Right ventricle myocardium superior (tissue), 1 donor: ENCODE measurements at places on chromosomes 12 and 14. TPM values are rescaled to one million over a fixed set of nuclear protein-coding genes. Genes with fewer than 3 reads are reported as not detected.

GRCh38 chr14:104429291-104429861, 150.2 kb upstream of the C14orf180 start:
- peak; percentile 34 for DNase-seq

DNA sequence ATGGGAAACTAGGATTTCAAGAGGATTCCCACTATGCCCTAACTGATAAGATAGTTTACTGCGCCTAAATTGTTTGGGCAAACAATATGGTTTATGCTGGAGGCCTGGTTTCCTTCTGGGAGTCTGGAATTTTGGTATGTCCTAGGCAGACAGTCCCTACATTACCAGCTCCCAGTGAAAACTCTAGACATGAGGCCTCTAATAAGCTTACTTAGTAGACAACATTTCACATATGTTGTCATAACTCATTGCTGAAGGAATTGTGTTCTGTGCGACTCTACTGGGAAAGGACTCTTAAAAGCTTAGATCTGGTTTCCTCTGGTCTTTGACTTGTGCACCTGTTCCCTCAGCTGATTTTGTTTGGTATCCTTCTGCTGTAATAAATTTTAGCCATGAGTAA, 18.0 kb upstream of the PRPF39 start:
- DNase-seq: no peak

GRCh38 chr14:35365130-35366055, 39.2 kb downstream of the NFKBIA start:
- DNase-seq: peak; percentile 65

- DNase-seq: peak; percentile 58
These were observed 27.5 kb downstream of the HVCN1 start for GRCh38 chr12:110661337-110661972.

DNA sequence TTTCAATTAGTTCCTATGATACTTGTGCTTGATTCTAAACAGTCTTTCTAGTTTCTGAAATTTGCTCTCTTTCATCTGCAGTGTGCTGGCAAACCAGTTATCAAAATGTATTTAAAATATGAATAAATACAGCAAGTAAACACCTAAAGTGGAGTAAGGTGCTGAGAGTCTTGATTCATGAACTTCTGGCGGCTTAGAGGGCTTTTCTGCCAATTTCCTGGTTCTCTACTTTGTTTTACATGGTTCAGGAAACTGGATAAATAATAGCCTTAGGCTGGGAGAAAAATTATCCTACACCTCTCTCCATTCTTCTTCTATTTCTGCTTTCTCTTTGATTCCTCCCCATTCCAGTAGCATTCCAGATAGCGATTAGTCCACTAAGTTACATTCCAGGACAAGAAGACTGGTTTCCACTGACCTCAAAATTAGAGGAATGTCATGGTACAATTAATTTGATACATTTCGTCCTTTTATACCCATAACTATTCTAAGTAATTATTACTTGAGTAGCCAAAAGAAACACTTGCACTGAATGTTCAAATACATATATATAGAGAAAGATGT, 14.9 kb downstream of the ATP2B1 start:
- no peak for DNase-seq

DNA sequence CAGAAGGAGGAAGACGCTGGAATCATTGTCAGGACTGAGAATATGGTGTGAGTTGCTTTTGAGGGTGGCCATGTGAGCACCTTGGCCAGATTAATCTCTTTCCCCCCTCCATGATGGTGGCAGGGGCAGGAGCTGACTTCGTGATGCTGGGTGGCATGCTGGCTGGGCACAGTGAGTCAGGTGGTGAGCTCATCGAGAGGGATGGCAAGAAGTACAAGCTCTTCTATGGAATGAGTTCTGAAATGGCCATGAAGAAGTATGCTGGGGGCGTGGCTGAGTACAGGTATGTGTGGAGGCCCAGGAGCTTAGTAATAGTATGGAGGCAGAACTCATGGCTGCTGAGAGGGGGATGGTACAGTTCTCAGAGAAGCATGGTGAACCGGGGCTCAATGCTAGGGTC, 4.3 kb downstream of the TINF2 start:
- no peak for DNase-seq

DNA sequence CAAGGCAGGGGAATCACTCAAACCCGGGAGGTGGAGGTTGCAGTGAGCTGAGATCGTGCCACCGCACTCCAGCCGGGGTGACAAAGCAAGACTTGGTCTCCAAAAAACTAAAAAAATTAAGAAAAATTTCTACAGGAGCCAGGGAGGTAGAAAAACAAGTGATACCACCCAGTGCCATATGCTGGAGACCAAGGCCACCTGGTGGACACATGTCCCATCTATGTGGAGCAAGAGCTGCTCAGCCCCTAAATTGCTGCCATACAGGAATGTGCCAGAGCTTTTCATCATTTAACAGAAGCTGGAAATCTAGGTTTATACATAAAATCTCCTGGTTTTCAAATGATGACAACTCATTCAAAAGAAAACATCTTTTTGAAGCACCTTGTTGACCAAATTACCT, 61.4 kb upstream of the ELK3 start:
- DNase-seq: no peak

DNA sequence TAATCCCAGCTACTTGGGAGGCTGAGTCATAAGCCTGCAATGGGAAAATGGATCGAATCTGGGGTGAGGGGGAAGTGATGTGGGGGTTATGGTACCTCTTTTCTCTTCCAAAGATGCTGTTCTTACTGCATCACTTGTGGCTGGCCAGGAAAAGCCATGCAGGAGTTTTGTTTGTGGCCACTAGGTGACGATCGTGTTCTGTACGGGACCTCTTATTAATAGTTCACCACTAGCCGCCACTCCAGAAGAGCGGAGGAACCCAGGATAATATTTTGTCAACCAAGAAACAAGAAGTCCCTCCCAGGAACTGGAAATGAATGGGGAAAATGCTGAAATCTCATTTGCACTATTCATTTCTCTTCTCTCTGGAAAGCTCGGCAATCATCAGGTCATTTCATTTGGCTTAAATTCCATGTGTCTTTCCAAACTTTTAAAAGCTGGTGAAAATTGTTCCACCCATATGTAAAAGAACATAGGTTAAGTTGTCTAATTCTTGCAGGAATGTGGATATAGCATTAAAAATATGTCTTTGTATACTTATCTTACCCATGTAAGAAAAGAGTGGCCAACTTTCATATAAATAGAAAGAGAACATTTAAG, 8.9 kb downstream of the GPR65 start:
- DNase-seq: peak; percentile 65

DNA sequence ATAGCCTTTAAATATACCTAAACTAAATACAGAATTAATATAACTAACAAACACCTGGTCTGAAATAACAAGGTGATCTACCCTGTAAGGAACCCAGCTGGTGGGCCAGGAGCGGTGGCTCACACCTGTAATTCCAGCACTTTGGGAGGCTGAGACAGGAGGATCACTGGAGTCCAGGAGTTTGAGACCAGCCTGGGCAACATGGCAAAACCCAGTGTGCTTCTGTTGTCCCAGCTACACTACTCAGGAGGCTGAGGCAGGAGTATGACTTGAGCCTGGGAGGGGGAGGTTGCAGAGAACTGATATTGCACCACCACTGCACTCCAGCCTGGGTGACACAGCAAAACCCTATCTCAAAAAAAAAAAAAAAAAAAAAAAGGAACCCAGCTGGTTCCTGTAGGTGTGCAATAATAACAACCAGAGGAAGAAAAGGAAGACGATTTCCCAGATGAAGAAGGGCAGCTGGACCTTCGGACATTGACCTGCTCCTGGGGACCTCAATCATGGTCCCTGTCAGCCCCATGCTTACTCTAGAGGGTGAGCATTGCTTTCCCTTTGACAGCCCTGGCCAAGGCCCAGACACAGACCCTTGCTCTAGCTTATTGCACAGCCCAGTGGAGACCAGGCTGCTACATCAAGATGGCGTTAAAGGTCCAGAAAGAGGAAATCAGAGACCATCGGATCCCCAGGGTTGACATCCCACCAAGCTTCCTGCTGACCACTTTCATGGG, 5.4 kb downstream of the FOS start:
- DNase-seq: no peak

The TAS2R10 gene
- total RNA-seq: not detected

The IFI27 gene
- 132 TPM for total RNA-seq

The MYF5 gene
- not detected for total RNA-seq

The TSHR gene
- total RNA-seq: not detected
